ENCODE measurements at places on chromosomes 2 and 18.

- DNase-seq = no peak
These were observed 1267.0 kb upstream of the CHAC2 start for GRCh38 chr2:52500561-52500960.

DNA sequence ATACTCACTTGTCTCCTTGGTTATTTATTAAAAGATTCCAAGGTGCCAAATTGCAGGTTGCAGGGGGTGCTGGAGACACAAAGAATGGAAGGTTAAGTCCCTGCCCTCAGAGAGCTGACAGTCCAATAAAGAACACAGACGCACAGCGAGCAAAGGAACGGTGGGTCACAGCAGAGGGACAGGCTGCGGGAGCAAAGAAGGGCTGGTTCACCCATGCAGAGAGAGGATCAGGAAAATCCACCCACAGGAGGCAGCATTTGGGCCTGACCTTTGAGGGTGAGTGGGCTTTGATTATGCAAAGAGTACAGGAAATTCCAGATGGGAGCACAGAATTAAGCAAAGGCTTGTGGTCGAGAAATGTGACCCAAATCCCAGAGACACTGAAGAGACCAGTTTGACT, 45.0 kb downstream of the ZBTB7C start:
- no peak for DNase-seq

GRCh38 chr2:232662486-232663260, 29.3 kb downstream of the EFHD1 start:
- no peak for DNase-seq

GRCh38 chr18:68484241-68484640, 230.7 kb downstream of the TMX3 start:
- DNase-seq = no peak

- DNase-seq = no peak
These were observed 262.6 kb downstream of the MREG start for GRCh38 chr2:215750763-215751162.

Data from activated effector memory CD4-positive, alpha-beta T cell treated with anti-CD3 and anti-CD28 coated beads, Interleukin-2, amount 50 U/mL, for 16 hours (primary cell).